ENCODE measurements at places on chromosomes 7 and 10.

DNA sequence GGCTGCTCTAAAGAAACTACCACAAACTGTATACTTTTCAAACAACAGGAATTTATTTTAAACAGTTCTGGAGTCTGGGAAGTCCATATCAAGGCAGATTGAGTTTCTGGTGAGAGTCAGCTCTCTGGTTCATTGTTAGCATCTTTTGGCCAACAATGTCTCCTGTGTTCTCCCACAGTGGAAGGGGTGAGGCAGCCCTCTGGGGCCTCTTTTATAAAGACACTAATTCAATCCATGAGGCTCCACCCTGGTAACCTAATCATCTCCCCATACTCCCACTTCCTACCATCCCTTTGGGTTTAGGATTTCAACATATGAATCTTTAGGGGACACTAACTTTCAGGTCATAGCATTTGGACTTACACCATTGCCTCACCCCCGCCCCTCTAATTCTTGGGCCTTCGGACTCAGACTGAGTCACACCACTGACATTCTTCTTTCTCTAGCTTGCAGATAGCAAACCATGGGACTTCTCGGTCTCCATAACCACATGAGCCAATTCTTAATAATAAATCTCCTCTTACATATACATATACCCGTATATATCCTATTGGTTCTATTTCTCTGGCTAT is 64.3 kb upstream of the ANTXRL start:
- DNase-seq, result no peak

- DNase-seq, result no peak
These were observed 35.8 kb downstream of the ELFN1 start for GRCh38 chr7:1705856-1706255.

GRCh38 chr10:126569513-126570244 is 100.8 kb downstream of the C10orf90 start:
- DNase-seq, result no peak

GRCh38 chr10:64346389-64346788 is 825.2 kb downstream of the REEP3 start:
- no peak for DNase-seq

DNA sequence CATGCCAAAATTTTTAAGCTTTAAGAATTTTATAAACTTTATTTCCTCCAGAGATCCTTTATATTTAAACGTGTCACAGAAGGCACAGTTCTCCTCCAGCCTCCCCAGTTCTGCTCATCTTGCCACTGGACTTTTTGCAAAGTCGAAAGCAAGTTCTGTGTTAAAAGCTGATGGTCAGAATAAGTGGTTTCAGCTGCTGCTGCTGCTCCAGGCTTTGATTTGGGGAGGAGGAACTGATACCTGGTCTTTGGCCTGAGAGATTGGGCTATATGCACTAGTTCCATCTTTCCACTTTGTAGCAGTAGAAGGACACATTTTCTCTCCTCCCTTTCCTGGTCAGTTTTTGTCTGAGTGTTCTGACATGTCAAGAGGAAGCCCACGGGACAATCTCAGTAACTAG is 435.9 kb upstream of the PHF14 start:
- DNase-seq, result no peak

GRCh38 chr10:95456516-95456915 is 104.7 kb downstream of the SORBS1 start:
- DNase-seq, result no peak

- no peak for DNase-seq
These were observed 653.6 kb downstream of the REEP3 start for GRCh38 chr10:64174666-64175255.

- DNase-seq, result peak; percentile 48
These were observed 11.3 kb downstream of the C10orf105 start for GRCh38 chr10:71708301-71708703.

DNA sequence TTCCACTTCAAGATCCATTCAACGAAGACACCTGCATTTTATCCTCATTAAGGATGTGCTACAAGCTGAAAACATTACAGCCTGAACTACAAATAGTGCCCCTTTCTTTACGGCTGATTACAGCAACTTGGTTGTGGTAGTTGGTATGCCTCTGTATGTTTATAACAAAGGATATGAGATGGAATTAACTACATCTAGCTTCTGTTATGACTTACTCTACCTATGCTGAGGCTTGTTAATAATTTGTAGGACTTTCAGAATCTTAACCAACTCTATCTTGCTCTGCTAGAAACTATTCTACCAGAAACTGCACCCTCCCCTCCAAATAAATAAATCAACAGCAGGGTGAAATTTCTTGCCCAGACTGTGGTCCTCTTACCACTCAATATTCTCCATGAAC is 448.1 kb downstream of the GRM8 start:
- DNase-seq, result no peak

DNA sequence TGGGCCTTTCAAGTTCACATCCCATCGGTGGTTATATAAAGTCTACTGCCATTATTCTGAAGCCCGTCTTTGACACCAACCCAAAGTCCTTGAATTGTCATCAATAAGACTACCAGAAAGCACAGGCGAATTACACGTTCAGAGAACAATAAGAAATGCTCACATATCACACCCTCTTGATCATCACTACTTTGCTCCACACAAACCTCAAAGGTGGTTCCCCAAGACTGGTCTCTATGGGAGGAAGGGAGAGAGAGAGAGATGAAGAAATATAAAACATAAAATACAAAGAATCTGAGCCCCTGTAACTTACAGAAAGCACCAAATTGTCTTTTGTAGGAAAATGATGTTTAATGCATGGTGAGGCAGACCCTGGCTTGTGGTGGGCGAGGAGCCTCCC is 4.4 kb downstream of the HIPK2 start:
- DNase-seq, result no peak

- DNase-seq, result no peak
These were observed 26.7 kb downstream of the PIK3CG start for GRCh38 chr7:106891548-106892410.

GRCh38 chr7:151028131-151028947 is at the start of gene ABCB8:
TSS of gene ABCB8 (plus strand) at chr7:151028450. CDS start at chr7:151028516, 66 bp downstream.
- DNase-seq, result peak; percentile 99

- no peak for DNase-seq
These were observed 30.8 kb upstream of the CRYGN start for GRCh38 chr7:151470711-151471110.

GRCh38 chr7:74059681-74060588 is 23.7 kb upstream of the LIMK1 start:
- no peak for DNase-seq

- no peak for DNase-seq
These were observed 2.5 kb upstream of the WDR91 start for GRCh38 chr7:135213831-135214230.

DNA sequence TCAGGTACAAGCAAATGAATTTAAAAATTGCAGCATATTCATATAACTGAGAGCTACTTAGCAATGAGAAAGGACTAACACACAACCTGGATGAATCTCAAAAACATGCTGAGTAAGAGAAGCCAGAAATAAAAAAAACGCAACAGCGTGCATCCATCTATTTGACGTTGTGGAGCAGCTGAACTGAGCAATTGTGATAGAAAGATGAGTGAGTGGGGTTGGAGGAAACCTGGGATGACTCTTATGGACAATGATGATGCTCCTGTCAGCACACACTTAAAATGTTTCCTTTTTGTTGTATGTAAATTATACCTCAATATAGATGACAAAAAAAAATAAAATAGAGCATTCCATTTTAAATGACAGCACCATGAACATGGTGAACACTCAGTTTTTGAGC is 36.0 kb upstream of the AKR1E2 start:
- DNase-seq, result no peak

DNA sequence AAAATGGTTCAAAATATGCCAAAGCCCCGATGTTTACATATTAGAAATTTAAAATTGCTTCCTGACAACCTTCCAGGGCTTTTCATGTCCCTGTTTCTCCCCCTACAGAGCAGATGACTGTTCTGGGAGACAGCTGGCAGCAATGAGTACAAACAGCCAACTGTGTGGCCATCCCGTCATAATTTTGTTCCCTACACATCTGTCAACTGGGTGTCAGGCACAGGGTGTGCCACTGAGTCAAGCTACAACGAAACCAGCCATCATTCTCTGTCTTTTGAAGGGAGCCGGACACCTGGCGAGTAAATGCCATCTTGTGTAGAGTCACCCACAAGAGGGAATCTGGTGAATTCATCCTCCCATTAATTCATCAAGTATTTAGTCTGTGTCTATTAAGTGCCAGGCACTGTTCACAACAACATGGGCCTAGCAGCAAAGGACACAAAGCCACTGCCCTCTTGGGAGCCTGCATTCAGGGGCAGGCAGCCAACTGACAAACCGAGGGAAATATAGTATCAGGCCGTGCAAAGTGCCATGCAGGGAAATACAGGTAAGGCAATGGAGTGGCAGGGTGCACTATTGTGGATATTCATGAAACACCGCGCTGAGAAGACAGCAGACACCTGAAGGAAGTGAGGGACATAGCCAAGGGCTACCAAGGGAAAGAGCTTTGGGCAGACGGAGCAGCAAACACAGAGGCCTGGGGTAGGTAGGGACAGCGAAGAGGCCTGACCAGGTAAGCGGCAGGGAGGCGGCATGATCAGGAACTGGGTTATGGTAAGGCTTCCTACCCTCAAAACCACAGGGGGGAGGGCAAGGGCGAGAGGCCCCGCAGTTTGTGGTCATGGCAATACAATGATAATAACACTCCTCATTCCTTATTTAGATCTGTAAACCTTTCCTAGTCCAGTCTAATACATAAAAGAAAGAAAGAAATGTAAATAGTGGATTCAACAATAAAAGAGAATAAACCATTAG is 213.6 kb downstream of the FAM107B start:
- DNase-seq, result no peak

- no peak for DNase-seq
These were observed 182.8 kb upstream of the KAT6B start for GRCh38 chr10:74643596-74643975.

DNA sequence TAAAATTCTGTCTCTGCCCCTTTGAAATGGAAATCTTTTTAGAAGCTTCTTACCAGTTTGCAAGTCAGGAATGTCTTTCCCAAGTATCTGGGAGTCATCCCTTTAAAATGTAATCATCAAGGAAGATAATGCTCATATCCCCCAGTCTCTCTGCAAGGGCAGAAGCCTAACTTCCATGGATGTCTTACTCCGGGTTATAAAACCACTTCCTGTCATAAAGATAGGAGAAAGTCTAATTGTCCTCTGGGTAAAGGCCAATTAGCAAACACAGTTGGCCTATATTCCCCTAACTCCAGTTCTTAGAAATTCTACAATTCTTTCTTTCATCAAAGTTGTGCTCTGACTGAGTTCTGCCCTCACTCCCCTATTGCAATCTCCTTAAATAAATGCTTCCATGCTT is 1631.5 kb upstream of the LRRTM3 start:
- no peak for DNase-seq

GRCh38 chr10:32909456-32909855 is 48.6 kb downstream of the ITGB1 start:
- DNase-seq, result no peak

DNA sequence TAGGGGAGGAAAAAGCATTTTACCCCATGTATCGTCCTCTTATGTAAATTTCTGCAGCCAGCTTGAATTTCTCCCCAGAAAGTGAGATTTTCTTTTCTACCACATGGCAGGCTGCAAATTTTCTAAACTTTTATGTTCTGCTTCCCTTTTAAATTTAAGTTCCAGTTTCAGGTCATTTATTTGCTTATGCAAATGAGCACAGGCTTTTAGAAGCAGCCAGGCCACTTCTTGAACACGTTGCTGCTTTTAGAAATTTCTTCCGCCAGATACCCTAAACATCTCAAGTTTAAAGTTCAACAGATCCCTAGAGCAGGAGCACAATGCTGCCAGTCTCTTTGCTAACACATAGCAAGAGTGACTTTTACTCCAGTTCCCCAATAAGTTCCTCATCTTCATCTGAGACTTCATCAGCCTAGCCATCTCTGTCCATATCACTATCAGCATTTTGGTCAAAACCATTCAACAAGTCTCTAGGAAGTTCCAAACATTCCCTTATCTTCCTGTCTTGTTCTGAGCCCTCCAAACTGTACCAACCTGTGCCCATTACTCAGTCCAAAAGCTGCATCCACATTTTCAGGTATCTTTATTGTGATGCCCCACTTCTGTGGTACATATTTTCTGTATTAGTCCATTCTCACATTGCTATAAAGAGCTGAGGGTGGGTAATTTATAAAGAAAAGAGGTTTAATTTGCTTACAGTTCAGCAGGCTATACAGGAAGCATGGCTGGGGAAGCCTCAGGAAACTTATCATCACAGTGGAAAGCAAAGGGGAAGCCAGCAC is 16.3 kb downstream of the EZH2 start:
- DNase-seq, result no peak

DNA sequence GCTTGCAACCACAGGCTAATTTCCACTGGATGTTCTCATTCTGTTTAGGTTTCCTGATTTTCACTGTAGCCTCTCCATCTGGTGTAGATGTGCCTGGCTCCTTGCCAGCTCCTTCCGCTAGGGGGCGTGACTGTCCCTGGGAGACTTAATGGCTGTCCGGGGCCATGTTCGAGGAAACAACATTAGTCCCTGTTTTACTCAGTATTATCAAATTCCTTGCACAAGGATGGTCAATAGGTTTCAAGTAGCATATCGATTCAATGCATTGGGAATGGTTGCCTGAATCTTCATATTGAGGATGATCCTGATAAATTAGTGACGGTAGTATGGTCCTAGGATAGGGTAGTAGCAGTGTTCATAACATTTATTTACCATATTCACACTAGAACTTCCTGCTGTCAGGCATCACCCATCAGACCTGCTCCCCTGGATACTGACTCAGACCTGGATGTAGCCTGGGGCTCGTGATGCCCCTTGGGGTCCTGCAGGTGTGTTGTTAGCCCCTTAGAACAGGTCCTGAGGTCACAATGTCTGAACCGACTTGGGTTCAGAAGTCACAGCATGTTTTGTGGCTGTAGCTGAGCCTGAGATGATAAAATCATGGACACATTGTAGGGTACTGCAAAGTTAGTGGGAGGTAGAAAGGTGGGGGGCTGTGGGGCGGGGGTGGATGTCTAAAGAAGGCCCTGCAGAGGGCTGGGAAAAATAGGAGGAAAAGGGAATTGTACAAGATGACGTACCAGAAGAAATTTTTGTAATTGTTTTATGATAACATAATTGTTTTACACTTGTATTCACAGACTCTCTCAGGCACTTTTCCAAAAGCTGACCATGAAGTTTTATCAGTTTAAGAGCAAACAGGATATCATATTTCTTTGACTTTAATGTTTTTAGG is 8.9 kb upstream of the EXOC6 start:
- DNase-seq, result peak; percentile 29

- DNase-seq, result no peak
These were observed 28.1 kb downstream of the ARID5B start for GRCh38 chr10:61929555-61929954.

GRCh38 chr7:122616951-122617350 is 82.0 kb downstream of the RNF133 start:
- no peak for DNase-seq

DNA sequence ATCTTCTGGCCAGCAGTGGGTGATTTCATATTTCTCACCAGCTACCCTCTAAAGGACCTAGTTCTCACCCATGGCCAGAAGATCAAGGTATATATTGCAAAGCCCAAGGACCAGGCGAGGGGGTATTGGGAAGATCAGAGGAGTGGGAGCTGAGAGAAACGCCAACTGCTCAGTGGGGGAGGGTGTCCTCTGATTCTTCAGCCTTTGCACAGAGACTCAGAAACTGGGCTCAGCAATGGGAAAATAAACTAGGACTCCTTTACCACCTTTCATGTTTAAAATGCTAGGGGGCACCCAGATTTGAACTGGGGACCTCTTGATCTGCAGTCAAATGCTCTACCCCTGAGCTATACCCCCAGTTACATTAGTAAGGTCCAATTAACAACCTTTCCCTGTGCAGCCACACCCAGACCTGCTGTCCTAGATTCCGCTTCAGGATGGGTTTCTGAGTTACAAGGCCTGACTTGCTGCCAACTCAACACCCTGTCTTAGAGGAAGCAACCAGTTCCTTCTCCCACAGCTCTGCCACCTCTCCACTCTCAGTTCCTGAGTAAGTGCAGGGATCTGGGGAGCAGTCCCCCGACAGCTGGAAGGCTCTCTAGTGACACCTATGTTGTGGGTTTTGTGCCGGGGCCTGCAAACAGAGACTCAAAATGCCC is 93.5 kb downstream of the ZNF783 start:
- no peak for DNase-seq
